Mesenchymal stem cell (in vitro differentiated cells and primary cell): ENCODE measurements at places on chromosomes 3 and 15.

- DNase-seq, result no peak
Observed at GRCh38 chr15:34514251-34514670, 69.2 kb downstream of the GOLGA8B start.

DNA sequence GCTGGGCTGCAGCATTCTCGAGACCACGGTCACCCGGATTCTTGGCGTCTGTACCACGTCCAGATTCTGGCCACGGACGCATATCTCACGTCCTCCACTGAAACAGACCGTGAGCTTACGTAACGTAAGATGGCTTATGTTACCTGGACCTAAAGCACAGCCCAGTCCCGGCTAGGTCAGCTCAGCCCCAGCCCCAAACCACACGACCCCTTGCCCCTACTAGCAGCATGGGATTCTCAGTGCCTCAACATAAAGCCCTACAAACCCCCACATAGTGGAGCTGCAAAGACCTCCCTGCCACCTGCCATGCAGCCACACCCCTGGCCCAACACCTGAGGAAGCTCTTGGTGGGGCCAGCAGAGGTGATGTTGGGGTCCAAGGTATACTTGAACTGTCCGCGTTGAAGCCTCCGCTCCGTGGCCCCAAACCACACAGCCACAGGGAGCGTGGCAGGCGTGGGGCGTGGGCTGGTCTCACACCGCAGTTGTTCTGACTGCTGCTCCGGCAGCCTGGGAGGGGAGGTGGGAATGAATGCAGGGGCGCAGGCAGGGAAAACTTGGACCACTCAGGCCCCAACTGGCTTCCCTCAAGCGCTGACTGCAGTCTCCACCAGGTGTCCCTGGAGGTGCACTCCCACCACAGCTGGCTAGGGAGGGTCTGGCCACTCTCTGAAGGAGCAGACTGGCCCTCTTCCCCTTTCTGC is 14.5 kb downstream of the PLXNB1 start:
- DNase-seq, result no peak

- DNase-seq, result no peak
Observed at GRCh38 chr3:171057072-171057471, 30.6 kb upstream of the SLC2A2 start.

GRCh38 chr15:81945014-81945615 is 100.7 kb downstream of the MEX3B start:
- no peak for DNase-seq

GRCh38 chr3:140584549-140584948 is 93.3 kb upstream of the TRIM42 start:
- no peak for DNase-seq

- DNase-seq, result no peak
Observed at GRCh38 chr3:42649783-42650182, 3.7 kb upstream of the ZBTB47 start.

DNA sequence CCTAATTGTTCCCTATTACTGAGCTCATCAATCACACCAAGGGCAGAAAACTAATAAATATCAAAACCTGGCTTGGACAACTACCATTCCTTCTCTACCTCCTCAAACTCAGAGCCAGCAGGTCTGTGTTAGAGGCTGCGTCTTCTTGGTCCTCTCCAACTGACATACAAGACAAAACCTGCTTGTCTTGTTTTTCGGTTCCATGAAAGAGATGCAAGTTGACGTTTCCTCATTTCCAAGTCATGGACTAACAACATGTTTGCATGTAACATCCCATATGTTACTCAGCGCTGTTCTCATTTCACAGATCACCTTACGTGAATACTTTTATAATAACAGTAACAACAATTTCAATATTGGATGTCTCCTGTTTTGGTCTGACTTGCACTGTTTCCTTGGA is 110.9 kb downstream of the LMLN start:
- no peak for DNase-seq

DNA sequence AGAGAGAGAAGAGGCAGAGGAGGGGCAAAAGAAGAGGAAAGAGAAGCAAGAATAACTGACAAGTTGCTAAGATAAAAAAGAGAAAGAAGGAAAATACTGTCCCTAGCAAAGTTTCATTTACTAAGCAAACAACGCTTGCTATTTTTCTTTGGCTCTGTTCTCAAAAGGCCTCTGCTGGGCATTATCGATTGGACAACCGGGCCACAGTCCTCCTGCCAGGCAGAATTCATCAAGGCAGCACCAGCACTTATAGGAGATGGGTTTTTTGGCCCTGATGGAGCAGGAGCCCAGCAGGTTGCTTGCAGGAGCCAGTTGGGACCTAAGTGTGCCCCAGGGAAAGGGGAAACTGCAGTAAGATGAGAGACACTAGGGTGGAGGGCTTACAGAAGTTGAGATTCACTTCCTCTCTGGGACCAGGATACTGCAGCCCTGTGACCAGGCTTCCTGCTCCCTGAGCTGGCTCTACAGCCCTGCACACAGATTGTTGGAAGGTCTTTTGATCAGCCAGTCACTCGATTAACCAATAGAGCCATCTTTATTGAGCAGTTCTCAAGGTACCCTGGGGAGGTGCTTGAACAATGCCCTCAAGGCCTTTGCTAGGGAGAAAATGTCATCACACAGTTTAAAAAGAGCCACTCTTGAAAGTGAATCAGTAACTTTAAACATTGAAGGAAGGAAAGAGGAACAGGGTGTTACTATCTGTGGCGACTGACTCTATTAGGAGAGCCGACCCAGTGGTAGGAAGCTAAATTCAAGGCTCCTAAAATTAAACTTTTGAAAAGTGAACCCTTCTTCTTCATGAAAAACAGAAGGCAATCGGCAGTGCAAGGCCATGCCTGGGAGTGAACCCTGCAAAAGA is 28.8 kb upstream of the GLCE start:
- no peak for DNase-seq

DNA sequence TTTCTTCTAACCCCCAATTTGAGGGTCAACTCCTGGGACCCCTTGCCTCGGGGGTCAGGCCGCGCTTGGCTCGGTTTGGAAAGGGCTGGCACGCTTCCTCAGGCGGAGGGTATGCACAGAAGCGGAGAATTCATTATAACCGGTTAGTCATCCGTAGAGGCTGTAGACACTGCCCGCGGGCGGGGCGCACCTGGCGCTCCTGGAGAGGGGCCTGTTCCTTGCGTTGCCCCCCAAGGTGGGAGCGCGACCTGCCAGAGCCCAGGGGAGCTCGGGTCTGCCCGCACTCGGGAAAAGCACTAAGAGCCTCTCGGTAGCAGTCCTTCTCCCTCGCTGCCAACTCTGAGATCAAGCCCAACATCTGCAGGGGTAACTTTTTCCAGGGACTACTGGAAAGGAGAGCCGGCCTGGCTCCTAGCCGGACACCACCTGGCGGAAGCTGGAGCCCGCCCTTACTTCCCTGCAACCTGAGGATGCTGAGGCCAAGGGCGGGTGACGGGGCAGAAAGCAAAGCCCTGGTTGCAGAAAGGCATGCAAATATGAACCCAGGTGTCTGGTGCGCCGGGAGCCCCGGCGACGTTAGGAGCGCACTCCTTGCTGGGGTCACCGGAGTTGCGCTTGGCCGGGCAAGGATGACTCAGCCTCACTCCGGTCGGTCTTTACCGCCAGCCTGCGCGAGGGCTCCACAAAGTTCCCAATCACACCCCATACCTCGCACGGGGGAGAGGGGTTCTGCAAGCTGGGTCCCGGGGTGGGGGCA is 1.5 kb upstream of the CACNA2D3 start:
- DNase-seq, result no peak

DNA sequence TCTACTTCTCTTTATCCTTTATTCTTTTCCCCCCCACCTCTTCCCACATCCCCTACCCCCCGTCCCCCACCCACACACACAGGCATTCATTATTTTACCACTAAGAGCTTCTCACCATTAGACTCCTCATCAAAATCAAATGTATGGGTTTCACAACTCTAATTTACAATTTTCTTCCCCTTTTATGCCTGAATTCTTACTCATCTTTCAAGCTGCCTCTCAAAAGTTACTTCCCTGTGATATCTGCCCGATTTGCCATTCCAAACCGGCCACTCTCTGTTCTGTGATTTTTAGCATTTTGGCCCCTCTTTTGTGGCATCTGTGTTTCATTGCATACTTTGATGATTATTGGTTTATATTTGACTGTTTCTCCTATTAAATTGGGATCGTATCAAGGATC is 42.2 kb downstream of the SLC9A9 start:
- no peak for DNase-seq

- peak; percentile 100 for DNase-seq
Observed at GRCh38 chr15:48582452-48583247, 62.9 kb downstream of the FBN1 start.

DNA sequence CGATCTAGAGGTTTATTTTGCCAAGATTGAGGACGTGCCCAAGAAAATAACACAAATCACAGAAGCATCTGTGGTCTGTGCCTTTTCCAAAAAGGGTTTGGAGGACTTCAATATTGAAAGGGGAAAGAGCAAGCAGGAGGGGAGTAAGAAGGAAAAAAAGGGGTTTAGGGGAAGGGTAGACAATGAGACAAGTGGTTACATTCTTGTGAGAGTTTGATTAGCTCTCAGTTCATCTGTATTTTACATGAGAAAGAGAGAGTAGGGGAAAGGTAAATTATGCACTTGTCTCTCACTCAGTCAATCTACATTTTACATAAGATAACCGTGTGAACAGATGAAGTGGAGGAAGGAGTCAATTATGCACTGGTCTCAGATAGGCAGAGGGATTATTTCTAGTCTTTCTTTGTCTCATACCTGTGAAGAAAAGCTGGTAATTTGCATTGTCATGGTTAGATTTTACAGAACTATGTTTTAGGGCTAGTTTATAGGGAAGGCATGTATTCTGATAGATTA is 931.3 kb downstream of the CADM2 start:
- DNase-seq, result no peak

GRCh38 chr3:183519891-183520290 is 35.6 kb downstream of the KLHL6 start:
- no peak for DNase-seq

DNA sequence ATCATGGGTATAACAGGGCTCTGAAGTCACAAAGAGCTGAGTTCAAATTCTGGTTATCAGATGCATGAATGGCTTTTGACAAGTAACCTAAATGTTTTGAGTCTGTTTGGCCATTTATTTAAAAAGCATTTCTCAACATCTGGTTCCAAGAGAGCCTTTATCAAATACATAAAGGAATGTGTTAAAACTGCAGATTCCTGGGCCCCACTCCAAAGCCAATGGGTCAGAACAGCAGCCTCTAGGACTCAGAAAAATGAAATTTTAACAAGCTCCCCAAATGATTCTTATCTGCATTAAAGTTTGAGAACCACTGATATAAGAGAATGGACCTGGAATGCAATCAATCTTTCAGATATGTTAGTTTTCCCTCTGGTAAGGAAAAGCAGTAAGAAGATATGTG is 3.4 kb downstream of the B4GALT4 start:
- no peak for DNase-seq

DNA sequence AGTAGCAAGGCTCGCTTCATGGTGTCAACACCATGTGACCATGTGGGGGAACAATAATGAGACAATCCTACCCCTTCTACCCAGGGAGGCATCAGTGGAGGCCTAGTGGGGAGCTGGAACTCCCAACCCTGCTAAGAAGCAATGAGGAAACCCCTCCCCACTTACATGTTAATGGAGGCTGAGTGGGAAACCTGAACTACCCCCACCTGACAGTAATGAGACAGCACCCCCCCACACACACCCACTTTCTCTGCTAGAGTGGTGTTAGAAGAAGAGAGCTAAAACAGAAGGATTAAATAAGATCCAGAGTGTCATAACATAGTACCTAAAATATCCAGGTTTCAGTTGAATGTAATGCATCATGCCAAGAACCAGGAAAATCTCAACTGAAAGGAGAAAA is 78.6 kb downstream of the NEO1 start:
- DNase-seq, result no peak

DNA sequence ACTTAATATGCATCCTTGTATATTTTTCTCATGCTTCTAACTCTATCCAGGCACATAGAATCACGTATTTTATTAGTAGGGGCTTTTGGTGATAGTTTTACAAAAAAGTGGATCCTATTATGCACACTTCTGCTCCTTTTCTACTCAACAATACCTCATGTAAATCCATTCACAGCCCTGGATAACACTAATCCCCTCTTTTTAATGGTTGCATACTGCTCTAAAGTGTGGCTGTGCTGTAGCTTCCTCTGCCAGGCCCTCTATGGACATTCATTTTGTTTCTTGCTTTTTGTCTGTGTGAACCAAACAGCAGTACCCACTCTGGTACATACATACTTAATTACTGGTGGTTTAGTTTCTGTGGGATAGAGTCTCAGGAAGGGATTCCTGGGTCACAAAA is 51.3 kb upstream of the SCAANT1 start:
- DNase-seq, result no peak

GRCh38 chr15:100931143-100931890 is 12.2 kb downstream of the LRRK1 start:
- no peak for DNase-seq

DNA sequence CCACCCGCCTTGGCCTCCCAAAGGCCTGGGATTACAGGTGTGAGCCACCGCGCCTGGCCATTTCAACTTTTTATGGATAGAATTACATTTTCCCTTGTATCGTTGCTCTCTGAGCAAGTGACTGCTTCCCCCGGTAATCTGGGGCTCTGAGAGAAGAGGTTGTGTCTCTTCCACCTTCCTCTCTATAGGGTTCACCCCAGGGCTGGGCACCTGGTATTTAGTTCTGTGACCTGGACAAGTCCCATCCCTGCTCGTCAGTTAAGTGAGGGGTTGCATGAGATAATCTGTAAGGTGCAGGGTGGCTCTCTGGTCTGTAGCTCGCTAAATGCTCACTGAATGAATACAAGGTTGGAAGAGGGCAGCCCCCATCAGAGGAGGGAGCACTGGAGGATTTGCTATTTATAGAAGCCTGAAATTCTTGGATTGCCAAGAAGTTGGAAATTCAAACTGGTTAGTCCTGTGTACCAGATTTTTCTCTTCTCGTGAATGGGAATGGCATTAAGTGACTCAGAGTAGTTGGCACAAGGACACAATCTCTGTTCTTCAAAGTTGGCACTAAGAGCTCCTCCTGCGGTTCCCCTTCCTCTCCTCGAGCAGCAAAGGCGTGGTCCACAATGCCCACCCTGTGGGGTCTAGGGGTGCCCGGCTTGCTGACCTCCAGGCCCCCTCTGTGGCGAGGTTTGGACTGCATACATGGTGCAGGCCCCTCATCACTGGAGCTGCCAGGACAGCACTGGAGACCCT is 68.1 kb upstream of the DLG1 start:
- DNase-seq, result no peak

DNA sequence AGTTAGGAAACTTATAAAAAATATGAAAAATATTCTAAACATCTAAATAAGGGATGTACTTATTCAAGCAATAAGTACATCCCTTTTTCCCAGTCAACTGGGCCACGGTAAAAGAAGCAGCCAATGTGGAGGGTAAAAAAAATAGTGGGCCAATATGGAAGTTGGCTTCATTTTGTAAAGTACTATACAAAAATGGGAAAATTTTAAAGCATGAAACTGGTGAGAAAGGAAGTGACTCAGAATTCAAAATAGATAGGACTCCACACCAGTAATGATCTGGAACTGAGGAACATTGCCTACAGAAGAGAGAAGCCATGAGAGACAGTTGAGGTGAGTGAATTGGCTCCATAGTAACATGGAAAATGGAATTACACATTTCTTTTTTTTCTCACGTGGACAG is 108.9 kb downstream of the FNDC3B start:
- DNase-seq, result no peak

DNA sequence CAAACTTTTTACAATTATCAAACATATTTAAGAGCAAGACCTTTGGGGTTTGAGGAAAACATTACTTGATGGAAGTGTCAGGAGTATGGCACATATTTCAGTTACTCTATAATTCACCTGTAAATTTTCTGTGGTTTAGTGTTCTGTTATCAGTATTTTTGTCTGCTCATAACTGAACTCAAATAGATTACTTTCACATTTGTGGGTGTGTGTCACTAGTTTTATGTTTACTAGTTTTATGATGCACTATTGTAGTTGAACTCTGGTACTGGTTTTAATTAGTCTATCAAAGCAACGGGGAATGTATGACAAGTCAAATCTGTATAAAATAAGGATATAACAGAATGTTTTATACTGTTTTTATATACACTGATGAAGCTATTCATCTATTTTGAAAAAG is 27.2 kb downstream of the OXSM start:
- DNase-seq, result no peak
